NCI-H1417 treated with DMSO at 0.1 percent for 48 hours (cell line): ENCODE measurements at places on chromosomes 1 and 21.

- no peak for DNase-seq
Observed at GRCh38 chr1:23421753-23422240, 2.8 kb downstream of the TCEA3 start.

DNA sequence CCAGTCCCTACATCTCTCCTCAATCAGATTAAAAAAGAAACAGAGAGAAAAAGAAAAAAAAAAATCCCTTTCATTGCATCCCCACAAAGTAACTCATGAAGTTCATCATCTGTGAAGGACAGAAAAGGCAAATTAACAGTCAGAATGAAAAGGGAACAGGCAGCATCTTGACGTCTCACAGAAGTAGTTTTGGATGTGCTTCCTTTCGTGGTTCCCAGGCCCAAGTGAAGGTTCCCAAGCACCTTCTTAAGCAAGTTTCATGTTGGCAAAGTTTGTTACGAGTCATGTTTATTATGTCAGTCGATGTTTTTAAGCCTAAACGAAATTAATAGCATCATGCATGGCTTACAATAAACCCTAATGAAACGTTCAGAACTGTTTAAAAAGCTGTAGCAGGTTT, 475.2 kb downstream of the SETD4 start:
- DNase-seq = no peak

DNA sequence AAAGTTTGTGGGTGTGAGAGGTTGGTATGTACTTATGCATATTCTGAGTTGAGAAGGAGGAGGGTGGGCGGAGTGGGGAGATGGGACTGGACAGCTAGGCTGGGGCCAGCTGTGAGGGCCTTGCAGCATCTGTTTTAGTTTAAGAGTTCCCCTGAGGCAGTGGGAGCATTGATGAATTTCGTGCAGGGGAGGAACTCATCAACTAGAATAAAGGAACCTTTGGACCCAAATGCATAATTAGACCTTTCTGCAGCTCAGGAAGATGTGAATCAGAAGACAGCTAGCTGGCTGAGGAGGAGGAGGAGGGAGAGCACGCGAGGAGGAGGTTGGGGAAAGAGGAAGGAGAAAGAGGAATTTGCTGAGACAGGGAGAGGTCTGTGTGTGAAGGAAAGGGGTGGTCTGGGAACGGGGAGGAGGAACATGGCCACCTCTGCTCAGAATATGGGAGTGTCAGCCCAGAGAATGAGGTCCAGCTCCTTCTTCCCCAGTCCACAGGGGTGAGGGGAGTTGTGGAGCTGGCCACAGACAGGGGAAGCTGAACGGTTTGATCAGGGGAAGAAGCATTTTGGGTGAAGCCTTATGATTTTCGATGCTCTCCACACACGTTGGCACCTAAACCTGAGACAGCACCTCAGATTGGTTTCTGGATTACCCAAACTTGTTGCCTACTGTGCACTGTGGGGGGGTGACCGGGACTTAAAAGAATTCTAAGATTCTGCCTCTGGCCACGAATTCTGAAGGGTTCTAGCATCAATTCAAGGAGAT, 27.7 kb downstream of the MYOG start:
- no peak for DNase-seq

DNA sequence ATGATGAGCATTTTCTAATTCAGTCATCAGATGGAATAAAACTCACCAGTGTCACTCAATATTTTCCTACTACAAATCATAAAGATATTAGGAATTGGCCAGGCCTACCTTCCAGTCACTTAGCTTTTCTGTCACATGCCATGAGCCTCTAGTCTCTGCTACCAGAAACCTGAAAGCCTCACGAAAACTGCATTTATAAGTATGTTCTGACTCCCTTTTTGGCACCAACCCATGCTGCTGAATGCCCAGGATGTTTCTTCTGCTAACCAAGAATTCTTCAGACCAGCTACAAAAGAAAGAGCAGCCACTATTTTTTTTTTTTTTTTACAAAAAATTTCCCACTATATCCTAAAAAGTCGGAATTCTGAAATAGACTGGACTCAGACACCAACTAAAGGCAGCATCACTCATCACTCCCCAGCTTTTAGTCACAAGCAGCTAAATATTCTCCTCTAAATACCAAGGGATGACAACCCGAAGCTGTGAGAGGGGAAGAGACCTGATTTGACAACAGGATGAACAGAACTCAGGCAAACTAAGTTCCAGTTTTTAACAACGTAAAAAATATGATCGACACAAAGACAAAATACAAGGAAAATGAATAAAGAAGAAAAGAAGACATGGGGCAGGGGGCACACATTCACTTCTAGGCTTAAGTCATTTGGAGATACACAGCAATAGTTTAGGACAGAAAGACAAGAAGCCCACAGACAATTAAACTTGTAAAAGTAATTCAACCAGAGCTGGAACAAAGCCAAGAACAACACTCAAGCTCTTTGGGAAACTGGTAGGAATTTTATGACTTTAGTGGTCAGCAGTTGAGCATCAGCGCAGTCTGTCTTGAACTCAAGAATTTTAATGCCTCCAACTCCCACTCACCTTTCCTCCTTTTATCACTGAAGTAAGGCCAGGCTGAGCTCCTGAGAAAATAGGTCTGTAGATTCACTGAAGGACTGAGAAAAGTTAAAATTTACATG, 1.7 kb downstream of the DCAF8 start:
- DNase-seq = no peak

DNA sequence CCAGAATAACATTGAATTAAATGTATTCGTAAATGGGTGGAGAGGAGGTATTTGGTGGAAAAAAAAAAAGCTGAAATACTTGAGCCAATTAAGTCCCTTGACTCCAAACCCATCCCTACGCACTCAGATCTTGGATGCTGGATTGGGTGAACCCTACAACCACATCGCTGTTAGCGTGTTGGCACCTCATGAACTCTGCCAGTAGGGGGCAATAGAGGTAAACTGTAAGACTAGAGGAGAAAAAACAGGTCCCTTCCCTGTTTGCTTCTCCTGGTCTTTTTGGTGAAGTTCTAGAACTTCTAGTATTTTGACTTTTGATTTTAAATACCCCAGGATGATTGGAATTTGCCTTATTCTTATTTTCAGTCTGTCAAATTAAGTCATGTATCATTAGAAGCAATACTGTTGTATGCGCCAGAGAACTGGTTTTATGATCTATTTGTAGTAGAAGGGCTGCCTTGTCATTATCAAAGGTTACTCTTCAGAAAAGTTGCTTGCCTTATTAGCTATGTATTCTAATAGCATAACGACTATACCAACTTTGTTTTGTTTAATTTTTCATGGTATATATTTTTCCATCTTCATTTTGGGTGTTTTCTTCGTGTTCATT, 1.9 kb upstream of the OR13G1 start:
- DNase-seq = no peak

DNA sequence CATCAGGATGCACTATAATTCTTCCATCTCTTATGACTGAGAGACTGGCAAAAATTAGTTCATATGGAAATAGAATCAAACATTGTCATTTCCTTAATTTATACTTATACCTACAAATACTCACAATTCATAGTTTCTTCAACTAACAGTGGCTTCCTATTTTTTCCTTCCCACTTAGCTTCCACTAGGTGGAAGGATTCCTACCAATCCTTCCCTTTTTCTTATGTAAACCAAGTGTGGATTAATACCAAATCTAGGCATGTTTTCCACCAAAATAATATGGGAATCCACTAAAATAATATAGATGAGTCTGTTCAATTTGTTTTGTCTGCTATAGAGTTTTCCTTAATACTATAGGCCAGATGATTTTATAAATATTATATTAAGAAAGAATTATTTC, 1537.1 kb downstream of the PLA2G4A start:
- DNase-seq = no peak

DNA sequence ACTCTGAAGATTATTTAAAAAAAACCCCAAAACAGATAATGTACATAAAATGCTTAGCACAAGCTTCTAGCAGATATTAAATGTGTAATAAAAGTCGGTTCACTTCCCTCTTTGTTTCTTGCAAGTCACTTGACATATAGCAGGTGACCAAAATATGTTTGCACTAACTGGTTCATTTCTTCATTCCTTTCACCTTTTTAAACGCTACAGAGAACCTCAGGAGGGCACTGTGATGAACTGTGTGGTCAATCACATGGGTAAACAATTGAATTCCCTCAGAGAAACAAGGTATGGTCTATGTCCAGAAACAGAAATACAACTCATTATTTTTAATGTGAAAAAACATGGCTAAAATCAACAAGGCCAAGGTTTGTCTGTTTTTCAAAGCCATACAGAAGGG, 51.3 kb upstream of the BCL10 start:
- no peak for DNase-seq

DNA sequence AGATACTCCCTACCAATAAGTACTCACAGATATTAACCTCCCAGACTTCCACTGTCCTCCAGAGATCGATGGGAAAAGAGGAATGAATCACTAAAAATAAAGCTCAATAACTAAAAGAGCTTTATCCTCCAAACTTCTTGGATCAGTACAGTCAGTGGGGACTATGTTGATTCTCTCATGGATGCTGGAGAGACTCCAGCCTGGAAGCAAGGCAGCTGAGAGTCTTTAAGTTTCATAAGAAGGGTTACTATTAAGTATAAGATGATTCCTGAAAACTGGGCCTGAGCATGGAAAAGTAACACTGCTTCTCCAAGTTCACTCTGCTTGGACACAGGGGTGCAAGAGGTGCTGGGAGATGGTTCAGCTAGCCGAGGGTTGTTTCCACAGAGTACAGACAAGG, 6.2 kb upstream of the DDR2 start:
- no peak for DNase-seq

- DNase-seq = no peak
Observed at GRCh38 chr21:45623436-45623835, 20.1 kb upstream of the PCBP3 start.

DNA sequence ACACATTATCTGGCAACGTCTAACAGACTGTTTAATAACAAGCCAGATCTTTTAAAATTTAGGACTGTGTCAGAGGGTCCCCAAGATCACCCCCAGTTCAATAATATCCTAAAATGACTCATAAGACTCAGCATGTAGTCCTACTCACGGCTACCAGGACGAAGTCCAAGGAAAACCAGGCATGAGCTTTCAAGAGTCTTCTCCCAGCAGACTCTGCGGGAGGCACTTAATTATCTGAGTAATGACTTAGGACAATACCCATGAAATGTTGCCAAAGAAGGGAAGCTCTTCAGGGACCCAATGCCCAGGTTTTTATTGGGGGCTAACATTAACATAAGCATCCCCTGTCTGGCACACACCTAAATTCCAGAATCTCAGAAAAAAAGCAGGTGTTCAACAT, 7.0 kb downstream of the HFM1 start:
- no peak for DNase-seq

DNA sequence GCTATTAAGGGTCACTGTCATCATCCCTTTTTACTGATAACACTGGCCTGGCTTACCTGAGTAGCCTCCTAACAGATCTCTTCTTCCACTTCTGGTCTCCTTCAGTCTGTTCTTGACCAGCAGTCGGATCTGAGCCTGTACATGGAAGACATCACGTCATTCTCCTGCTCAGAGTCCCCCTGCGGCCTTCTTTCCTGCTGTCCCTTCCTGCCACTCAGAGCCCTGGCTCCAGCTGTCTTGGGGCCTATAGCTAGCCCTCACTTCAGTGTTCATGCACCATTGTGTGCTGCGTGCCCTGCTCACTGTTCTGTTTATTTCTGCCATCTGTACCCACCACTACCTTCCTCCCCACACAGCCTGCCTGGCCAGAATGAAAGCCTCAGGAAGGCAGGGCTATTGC, 8.4 kb downstream of the ADARB1 start:
- no peak for DNase-seq

- DNase-seq = peak; percentile 1
Observed at GRCh38 chr1:32273391-32274208, 18.3 kb upstream of the HDAC1 start.

GRCh38 chr21:27649762-27650161, 682.9 kb upstream of the ADAMTS5 start:
- no peak for DNase-seq

DNA sequence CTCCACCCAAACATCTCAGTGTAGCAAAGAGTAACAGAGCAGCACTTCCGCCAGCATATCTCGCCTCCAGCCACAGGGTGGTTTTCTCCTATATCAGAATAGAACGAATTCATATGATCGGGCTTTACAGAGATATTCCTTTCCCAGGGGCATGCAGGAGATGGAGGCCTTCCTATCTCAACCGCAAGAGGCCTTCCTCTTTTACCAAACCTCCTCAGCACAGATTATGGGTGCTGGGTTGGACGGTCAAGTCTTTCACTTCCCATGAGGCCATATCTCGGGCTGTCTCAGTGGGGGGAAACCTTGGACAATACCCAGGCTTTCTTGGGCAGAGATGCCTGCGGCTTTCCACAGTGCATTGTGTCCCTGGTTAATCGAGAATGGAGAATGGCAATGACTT, 65.8 kb downstream of the OVGP1 start:
- DNase-seq = no peak

DNA sequence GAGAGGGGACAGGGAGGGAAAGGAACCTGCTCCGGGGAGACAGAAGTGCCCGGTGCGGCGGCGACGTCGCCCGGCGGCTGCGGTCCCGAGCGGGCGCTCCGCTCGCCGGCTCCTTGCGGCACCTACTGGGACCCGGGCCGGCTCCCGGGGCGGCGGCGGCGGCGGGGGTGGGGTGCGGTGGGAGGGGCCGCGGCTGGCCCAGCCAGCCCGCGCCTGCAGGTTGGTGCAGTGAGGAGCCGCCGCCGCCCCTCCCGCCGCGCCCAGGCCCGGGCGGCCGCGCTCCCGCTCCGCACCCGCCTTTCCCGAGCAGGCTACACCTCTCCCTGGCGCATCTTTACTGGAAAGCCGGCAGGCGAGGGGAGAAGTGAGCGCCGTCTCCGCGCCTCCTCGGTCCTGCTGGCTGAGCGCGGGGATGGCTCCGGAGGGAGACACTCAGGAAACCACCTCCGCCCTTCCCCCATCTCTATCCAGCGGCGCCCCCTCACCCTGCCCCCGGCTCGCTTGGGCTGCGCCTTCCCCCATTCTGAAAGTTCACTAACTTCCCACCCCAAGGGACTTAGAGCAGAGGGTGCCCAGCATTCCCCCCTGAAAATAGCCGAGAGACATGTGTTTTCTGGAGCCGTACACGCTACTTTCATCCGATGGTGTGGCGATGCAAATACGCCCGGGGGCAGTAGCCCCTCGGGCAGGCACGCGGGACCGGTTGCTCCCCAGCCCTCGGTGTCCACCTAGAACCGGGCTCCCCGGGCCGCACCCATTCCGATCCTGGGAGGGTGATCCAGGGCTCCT, at the start of gene PLD5:
TSS of gene PLD5 (minus strand) at position 127 of the 789 bp plus-strand sequence.
- DNase-seq = no peak

DNA sequence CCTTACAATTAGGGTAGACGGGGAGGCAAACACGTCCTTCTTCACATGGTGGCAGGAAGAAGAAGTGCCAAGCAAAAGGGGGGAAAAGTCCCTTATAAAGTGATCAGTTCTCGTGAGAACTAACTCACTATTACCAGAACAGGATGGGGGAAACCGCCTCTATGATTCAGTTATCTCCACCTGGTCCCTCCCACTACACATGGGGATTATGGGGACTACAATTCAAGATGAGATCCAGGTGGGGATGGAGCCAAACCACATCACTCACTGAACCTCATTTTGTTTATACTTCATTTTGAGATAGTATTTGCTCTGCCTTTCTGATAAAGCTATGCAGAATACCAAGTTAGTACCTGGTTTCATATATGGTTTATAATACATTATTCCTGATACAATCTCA, 26.5 kb downstream of the APP start:
- DNase-seq = no peak

GRCh38 chr1:39268906-39269305, 64.4 kb downstream of the MACF1 start:
- no peak for DNase-seq

GRCh38 chr1:228852024-228852423, 116.7 kb downstream of the RHOU start:
- DNase-seq = no peak
